ENCODE measurements at places on chromosomes 16 and 17. TPM values are rescaled to one million over a fixed set of nuclear protein-coding genes. Genes with fewer than 3 reads are reported as not detected.

DNA sequence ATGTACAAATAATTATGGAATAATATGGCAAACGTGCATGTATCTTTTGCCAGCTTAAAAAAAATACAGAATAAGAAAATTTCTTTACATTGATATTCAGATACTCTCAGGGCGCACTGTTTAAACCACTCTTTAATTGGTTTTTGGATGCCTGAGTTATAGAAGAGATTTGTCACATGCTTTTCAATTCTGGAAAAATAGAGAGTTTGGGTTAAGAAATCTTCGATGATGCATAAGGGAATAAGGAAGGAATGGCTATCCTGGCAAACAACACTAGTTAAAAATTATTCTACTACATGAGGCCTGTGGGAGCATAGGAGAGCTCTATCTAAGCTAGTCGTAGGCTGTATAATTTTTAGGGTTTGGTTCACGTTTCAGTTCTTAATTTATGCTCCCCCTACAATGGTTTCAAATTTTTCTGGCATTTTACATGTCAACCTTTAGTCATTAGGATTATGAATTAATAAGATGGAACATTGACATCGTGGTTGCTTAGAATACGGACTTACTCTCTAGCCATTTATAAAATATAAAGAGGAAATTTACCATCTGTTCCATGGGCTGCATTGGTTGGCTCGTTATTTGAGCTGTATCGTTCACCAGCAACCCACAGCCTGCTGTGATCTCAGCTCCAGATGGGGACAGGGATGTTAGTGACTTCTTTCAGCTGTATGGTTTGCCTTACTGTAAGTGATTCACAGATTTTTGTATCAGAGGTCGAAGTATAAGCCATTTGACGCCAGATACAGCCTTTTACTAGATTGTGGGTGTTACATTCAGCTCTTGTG, 15.9 kb downstream of the NARF start:
- DNase-seq, result no peak

GRCh38 chr17:66950325-66950724, 14.2 kb upstream of the CACNG4 start:
- no peak for DNase-seq

SKAP1 gene
- 7.4 TPM for total RNA-seq

DNA sequence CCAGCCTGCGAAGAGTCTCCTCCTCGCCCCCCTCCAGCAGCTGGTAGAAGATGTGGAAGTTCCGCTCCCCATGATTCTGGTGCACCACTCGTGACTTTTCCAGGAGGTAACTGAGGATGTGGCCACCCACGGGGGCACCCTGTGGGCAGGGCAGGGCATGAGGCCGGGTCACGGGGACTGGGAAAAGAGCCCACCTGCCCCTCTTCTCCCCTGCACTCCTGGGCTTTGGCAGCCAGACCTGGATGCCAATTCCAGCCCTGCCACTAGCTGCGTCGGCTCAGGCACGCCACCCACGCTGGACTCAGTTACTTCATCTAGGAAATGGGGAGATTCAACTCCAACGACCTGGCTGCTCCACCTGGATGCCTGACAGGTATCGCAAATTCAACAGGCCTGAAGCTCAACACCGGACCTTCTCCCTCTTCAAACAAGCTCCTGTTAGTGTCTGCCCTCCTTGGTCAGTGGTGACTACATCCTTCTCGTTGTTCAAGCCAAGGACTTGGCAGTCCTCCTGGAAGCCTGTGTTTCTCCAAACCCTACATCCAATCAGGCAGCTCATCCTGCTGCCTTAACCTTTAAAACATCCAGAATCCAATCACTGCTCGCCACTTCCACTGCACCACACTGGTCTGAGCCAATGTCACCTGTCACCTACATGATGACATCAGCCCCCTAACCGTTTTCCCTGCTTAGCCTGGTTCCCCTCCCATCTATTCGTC, 11.6 kb downstream of the MYO1C start:
- DNase-seq, result no peak
